ENCODE measurements at places on chromosomes 11 and 22.

GRCh38 chr11:44199816-44200215 lies 104.3 kb downstream of the EXT2 start:
- peak; percentile 21 for DNase-seq

DNA sequence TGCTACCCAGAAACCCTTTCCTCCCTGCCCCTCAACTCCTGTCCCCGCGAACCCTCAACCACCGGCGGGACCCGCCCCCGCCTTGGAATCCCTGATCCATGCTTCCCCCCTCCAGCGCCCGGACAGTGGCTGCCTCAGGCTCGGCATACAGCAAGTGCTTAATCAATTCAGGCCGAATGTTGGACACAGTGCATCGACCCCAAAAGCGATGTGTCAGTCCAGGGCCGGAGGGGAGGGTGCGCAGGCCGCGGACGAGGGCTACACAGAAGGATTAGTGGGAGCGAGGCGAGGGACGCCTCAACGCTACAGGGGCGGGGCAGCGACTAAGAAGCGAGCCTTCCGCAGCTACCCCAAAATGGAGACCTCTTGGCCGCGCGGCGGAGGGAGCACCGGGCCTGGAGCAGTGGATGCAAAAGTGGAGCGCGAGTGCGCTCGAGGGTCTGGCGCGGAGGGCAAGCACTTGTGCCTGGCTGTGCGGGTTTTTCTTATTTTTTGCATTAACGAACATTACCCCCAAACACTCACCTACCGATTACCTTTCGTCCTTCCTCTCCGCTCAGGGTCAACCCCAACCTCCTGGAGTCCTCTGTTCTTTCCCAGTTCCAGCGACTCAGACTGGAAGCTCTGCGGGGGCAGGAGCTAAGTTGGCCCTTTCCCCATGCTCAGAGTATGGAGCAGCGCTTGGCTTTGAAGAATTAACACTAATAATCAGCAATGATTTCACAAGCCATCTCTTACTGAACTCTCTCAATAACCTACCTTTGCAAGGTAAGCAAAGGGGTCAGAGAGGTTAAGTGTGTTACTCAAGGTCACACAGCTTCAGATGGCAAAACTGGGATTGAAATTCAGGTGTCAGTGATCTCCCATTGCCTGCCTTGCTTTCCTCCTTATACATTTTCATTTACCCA lies 30.0 kb upstream of the WNT11 start:
- DNase-seq, result no peak

DNA sequence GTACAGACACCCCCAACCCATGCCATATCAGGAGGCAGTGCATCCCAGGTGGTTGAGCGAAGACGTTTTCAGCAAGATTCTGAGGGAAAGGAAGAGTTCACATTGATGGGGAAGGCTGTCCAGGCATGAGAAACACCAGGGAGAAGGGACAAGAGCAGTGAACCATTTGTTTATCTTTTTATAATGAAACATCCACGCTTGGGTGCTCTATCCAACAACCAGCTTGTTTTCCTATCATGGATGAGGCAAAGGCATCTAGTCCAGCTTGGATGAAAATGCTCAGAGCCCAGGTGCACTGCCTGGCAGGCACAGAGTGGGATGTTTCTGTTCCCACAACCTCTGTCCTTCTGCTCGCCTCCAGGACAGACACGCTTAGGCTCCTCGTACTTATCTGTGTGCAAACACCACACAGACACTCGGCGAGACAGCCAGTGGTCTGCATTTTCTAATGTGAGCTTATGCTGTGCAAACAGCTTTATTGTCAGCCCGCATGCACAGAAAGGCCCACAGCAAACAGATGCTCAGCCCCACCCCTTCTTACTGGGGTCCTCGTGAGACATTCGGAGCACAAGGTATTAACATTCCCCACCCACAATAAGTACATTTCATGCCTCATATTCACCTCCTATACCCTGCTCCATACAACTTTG lies 45.4 kb upstream of the NTM start:
- DNase-seq, result no peak

- DNase-seq, result peak; percentile 16
These were observed 87.5 kb downstream of the RRM1 start for GRCh38 chr11:4181782-4182721.

DNA sequence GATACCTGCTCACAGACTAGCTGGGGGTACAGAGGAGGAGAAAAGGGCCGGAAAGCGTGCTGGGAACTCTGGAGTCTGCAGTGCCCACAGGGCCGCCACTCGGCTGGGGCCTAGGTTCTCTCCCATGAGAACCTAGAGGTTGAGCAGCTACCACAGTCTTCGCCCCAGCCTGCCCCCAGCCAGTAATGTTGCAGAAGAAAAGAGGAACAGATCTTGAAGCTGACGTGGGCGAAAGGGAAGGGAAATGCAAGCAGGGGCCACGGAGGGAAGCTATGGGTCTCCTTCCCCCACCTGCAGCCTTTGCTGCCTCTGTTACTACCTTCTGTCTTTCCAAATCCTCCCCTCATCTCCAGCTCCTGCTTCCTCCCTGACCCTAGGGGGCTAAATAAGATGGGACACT lies 28.8 kb upstream of the P2RY2 start:
- DNase-seq, result no peak

GRCh38 chr11:9839550-9839949 lies 175.7 kb downstream of the SWAP70 start:
- DNase-seq, result no peak

GRCh38 chr11:115238086-115238485 lies 266.1 kb downstream of the CADM1 start:
- no peak for DNase-seq

GRCh38 chr11:113119966-113120736 lies 158.9 kb downstream of the NCAM1 start:
- DNase-seq, result no peak

GRCh38 chr11:88301488-88302140 lies 35.9 kb downstream of the CTSC start:
- DNase-seq, result no peak

DNA sequence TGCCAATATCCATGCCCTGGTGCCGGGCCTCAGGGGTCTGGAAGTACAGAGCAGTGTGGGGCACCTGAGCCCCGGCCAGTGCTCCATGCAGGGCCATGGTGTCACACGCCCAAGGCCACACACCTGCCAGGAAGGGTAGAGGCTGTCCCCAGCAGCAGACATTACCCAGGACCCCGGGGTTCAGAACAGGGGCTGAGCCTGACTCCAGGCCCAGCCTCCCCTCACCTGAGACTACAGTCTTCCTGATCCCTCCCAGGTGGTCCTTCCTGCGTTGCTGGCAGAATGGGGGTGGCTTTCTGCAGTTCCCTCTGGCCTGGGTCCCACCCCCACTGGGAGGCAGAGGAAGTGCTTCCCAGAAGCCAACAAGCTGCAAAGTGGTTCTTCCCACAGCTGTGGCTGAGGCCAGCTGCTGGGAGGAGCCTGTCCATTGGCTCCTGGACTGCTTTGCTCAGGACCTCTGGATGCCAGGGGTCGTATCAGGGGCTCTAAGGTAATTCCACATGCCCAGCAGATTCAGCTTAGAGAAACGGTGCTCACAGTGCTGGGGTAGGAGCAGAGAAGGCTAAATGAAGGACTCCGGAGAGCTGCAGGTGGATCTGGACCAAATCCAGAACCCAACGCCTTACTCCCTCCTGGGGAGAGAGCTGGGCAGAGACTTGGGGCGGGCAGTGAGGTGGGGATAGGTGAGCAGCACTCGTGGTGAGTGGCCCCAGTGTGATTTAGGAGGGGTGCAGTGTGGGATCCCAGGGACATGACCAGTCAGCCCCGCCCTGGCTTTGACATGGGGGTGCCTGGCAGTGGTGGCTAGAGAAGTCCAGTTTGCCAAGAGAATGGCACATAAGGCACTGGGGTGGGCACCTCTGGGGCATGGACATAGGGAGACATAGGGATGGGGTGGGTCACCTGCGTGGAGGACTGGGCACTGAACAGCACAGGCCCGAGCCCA lies 12.6 kb downstream of the TCIRG1 start:
- DNase-seq, result no peak

GRCh38 chr11:102276783-102277182 lies 40.5 kb upstream of the BIRC3 start:
- no peak for DNase-seq

GRCh38 chr11:65471447-65471891 lies 27.4 kb upstream of the MALAT1 start:
- no peak for DNase-seq

- no peak for DNase-seq
These were observed 34.0 kb upstream of the TRPC6 start for GRCh38 chr11:101617735-101618332.

DNA sequence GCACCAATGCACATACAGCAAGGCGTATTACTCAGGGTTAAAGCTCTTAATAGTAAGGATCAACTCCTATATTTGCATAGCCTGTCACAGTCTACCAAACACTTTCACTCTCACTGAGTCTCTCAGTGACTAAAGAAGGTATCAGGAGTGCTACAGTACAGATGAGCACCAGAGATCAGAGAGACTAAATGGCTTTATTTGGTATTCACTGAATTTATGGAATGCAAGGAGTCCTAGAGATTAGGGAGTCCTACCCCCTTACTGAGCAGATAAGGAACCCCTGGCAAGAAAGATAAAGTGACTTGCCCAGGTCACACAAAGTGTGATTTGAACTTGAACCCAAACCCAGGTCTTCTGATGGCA lies 396.4 kb upstream of the CCDC90B start:
- DNase-seq, result no peak

DNA sequence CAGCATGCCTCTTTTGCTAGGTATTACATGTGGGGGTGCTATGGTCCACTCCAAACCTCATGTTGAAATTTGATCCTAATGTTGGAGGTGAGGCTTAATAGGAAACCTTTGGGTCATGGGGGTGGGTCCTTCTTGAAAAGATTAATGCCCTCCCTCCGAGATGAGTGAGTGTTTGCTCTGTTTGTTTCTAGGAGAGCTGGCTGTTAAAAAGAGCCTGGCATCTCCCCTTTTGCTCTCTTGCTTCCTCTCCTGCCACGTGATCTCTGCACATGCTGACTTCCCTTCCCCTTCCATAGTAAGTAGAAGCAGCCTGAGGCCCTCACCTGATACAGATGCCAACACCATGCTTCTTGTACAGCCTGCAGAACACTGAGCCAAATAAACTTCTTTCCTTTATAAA lies 104.5 kb downstream of the FAT3 start:
- no peak for DNase-seq

DNA sequence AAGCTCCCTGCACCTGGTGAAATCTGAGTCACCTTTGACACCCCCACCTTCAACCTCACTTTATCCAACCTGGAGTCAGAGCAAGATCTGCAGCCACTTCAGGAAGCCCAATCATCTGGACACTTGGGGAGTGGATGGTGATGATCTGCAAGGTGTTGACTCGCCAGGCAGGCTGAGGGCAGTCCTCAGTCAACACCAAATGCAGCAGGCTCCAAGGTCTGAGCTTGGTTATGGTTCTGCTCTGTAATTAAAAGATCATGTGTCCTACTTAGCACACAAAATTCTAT lies 446.9 kb downstream of the BRD1 start:
- no peak for DNase-seq

GRCh38 chr11:1953489-1954266 lies 6.5 kb downstream of the MRPL23 start:
- no peak for DNase-seq

DNA sequence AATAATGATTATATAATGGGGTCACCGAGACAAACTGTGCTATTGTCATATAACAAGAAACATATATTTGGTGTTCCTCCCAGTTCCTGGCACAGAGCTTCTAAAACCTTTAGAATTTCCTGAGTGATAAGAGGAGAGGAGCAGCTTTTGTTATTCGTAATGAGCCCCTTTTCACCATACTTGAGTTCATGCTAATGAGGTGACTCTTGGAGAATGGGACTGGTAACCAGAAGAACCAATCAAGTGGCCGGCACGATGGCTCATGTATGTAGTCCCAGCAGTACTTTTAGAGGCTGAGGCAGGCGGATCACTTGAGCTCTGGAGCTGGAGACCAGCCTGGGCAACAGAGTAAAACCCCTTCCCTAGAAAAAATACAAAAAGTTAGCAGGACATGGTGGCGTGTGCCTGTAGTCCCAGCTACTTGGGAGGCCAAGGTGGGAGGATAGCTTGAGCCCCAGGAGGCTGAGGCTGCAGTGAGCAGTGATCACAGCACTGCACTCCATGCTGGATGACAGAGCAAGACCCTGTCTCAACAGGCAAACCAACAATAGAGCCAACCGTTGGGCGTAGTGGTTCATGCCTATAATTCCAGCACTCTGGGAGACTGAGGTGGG lies 62.7 kb upstream of the FTH1 start:
- DNase-seq, result no peak

DNA sequence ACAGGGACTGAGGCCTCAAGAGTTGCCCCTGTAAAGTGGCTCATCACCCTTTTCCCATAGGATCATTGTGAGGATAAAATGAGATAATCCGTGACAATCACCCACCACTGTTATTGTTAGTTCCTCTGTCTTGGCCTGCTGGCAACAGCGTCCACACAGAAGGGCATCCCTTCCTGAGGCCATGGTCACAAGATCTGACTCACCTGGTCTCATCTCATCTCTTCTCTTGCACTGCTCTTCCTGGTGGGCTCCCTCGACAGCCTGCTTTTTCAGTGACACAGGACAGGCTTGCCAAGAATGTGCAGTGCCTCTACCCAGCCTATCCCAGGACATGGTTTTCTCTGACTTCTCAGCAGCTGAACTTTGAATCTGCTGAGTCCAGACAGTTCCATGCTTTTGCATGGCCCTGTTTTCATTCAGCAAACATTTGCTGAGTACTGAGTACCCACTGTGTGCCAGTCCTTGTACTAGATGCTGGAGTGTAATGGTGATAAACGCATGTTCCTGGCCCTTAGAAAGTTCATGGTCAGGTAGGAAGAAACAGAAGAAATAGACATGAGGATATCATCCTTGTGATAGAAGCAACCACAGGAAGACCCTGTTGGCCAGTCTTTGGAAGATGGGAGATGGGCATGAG lies 3.3 kb downstream of the STX3 start:
- DNase-seq, result no peak

DNA sequence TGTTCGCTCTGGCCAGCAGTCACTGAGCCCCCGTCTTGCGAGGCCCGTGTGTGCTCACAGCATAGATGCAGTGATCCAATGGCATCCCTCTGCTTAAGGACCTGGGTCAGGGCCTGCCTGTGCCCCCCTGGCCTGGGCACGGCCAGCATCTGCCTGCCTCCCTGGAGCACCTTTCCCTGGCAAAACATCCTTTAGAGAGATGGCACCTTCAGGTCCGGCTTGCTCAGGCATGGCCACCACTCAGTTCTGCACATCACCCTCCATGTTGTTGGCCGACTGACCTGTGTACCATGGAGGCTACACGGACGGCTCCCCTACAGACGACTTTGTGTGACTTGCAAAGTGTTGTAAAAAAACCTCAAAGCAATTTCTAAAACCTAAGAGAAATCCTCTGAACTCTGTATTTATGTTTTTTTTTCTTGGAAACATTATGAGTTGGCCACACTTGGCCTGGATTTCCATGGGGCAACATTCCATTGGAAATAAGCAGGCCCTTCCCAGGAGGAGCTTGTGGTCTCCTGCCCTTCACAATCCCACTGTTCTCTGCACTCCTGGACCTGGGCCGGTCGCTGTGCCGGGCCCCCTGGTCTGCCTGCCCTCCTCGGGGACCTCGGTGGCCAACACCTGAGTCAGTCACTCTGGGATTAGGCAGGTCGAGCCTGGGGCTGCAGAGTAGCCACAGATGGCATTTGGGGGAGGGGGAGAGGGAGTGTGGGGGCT lies 592.4 kb downstream of the TBC1D22A start:
- DNase-seq, result no peak

- no peak for DNase-seq
These were observed 113.5 kb downstream of the MN1 start for GRCh38 chr22:27687984-27688545.
